ENCODE measurements at places on chromosomes 2 and 18.

GRCh38 chr2:214547931-214548330 is 137.1 kb downstream of the VWC2L start:
- DNase-seq = no peak

DNA sequence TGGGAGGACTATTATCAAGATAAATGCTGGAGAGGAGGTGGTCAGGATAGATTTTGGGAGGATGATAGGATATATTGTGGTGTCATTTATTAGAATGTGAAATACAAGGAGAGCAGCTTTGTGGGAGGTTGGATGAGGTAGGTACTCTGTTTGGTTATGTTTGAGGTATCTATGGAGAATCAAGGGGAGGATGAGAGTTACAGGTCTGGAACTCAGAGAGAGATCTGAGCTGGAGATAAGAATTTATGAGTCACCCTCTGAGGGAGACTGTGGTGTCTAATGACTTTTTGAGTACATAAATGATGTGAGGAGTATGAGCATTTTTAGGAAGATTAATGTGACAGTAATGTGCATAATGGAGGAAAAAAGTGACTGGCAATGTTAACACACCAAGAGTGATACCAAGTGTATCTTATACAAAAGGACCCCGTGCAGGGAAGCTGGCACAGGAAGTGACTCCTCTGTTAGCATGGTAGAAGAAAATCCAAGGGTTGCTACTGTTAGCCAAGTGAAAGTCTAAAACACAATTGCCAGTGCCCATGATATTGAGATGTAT is 48.2 kb downstream of the CRIM1 start:
- no peak for DNase-seq

GRCh38 chr18:49613641-49614151 is 51.8 kb downstream of the LIPG start:
- DNase-seq = no peak

DNA sequence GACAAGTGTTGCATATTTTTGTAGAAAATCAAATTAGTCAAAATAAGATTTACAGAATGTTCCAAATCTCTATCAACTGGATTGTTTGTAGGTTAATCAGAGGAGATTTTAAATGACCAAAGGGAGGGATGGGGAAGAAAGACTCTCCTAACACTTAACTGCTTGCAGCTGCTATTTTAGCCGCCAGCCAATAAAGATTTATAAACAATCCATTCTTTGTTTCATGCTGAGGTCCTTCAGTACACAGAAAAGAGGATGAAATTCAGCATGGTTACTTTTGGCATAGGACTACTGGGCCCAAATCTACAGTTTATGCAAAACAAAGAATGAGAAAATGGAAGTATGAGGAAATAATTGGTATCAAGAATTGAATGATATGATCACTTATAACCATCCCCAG is 86.4 kb upstream of the FN1 start:
- no peak for DNase-seq

DNA sequence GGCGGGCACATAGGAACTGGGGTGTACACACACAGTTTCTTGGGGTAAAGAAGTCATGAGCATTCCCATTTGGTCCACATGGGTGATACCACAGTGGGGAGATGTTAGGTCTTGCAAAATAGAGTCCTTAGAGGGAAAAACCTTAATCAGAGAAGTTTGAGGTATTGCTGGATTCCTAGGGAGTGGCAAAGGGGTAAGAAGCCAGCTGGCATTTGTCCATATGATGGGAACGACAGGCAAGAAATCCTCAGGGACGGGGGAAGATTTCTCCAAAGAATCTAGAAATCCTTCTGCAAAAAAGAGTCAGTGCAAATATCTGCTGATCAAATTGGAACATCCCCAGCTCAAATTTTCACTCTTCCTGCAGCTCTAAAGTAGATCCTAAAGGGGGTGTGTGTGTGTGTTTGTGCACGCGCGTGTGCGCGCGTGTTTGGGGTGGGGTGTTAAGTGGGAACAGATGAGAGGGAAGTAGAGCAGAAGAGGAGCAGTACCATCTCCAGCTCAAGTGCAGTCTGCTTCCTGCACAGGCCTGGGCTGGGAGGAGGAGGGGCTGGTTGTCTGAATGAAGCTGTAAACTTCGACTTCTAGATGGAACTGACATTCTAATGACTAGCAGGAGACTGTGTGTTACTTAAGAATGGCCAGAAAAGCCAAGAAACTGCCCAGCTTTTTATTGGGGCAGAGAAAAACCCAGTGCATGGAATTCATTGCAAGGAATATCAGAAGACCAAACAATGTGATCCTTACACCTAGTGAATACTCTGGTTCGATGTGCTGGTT is 168.0 kb downstream of the SPP2 start:
- no peak for DNase-seq

GRCh38 chr18:48165111-48165866 is 234.8 kb upstream of the SMAD2 start:
- DNase-seq = no peak

GRCh38 chr2:113234721-113235346 is 43.9 kb downstream of the PAX8 start:
- DNase-seq = no peak

- DNase-seq = no peak
These were observed 192.4 kb upstream of the LRP1B start for GRCh38 chr2:142323206-142323605.

Data from activated CD8-positive, alpha-beta memory T cell treated with anti-CD3 and anti-CD28 coated beads for 1 hour (primary cell).